ENCODE measurements at places on chromosomes 11 and 22.

GRCh38 chr11:126477535-126478305 lies 122.2 kb downstream of the ST3GAL4 start:
- no peak for DNase-seq

DNA sequence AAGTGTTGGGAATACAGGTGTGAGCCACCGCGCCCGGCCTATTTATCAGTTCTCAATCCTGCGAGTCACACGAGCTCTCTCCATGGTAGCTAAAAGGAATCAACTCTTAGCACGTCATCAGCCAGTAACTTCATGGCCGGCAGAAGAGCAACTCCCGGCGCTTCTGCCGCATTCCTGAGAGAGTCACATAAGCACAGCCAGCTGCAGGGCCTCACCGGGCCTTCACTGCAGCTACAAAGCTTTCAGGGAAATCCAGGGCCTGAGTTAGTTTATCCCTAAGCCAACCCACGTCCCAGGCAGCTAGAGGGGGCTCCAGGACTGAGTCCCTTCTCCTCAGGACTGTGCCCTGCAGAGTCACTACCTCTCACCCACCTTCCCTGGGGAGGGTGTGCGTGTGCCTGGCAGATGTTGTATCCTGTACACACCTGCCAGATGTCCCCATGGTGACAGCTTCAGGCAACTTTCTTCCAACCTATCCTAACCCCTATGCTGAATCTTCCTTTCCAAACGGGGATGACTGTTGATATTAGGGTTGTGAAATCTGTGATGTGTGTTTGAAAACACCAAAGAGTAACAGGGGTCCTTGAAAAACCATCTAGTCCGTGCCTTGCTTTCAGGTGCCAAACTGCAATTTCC lies 45.9 kb upstream of the ARFGAP3 start:
- DNase-seq: peak; percentile 53

DNA sequence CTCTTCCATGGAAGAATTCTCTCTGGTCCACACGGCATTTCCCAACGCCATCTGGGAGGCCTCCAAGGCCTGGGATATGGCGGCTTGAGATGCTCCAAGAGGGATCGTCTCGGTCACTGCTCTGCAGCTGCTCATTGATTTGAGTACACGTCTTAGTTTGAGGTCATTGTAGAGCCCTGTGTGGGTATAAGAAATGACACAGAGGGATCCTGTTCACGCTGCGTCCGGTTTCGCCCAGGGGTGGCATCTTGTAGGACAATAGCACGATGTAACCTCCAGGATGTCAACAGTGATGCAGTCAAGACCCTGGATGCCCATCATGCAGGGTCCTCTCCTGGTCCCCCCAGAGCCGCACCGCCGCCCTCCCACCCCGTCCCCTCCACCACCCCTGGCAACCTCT lies 564.6 kb downstream of the BRD1 start:
- DNase-seq: no peak

DNA sequence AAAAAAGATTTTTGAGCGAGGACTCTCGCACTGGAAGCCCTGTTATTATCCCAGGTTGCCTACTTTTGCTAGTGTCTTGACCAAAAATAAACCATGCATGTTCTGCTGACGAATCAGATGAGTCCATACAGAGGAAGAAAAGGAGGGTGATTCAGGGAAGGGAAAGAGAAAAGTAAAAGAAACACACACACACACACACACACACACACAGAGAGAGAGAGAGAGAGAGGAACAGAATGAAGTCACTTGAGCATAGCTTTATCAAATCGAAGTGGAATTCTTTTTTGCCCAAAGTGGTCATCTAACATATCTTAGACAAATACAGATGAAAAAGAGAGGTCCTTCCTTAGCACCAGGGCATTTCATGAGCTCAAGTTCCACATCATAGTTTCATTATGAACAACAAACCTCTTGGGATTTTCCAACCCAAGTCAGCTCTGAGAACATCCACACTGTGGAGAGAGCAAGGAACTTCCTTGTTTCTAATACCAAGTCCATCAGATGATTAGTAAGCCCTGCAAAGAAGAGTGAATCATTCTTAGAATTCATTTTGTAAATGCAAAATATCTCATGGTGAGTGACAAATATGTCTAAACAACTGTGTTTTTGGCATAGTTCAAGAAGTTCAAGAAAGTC lies 7.7 kb upstream of the MMP12 start:
- DNase-seq: peak; percentile 87

DNA sequence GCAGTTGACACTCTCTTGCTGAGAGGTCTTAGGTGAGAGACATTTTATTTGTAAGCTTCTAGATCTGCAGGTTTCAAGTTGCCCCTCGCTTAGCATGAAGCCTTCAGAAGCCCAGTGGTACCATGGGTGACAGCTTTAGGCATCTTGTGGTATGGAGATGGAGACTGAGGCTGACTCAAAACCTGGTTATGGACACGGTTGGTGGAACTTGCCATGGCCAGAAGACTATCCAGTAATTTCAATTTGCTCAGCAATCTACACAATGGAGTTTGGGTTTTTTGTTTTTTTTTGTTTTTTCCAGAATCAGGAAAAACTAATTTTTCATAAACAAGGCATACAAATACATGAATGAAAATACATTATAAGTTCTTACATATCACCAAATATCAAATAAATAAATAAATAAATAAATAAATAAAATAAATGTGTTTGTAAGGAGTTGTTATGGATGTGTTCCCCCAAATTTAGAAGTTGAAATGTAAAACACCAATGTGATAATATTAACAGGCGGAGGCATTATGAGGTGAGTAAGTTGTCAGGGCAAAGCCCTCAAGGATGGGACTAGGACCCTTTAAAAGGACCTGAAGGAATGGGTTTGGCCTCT lies 22.6 kb downstream of the ETS1 start:
- DNase-seq: no peak

GRCh38 chr22:31259798-31260473 lies 32.4 kb downstream of the PIK3IP1 start:
- no peak for DNase-seq

DNA sequence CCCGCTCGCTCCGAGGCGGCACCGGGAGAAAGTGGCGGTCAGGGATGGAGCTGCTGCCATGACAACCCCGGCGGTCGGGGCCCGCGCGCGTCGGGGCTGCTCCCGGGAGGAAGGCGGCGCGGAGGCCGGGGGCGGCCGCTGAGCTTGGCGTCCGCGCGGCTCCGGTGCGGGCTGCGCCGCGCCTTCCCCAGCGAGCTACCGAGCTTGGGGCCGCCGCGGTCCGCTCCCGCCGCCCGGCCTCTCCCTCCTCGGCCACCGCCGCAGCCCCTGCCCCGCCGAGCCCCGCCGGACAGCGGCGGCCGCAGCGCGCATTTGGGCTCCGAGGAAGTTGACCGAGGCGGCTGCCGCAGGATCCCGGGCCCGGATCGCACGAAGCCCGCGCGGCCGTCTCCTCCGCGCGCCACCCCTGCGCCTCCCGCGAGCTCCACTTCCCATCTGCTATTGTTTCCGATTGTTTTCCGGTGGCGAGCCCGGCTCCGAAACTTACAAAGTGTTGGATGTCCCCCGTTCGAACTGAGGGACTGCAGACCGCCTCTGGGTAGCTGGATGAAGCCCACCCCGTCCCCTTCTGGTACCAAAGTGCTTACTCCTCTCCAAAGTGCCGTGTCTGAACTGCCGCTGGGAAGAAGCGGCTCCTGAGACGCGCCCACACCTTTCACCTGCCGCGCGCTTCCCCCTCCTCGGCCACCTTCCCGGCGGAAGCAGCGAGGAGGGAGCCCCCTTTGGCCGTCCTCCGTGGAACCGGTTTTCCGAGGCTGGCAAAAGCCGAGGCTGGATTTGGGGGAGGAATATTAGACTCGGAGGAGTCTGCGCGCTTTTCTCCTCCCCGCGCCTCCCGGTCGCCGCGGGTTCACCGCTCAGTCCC lies 540.3 kb downstream of the NTM start:
- no peak for DNase-seq

DNA sequence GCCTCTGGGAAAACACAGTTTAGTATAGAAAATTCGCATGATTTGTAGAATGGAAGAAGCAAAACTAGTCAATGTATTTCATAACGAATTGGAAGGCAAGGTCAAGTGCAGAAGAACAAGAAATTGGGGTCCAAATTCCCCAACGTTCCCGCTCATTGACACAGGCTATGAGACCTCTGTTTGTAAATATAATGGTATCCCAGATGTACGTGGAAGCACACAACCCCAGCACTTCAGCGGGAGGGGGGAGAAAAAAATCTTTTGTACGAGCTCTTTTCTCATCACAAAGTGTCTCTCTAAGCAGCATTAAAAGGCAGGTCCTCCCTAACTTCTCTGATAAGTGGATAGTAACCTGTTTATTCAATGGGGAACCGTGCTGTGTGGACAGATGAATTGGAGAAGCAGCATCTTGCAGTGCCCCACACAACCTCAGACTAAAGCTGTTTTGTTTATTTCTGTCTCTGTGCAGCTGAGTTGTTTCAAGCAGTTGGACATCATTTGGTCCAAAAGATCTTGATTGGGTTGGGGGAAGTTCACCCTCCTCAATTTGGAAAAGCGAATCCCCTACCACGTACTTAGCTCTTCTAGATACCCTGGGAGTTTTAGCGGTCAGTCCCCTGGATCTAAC lies 1.1 kb upstream of the GAB2 start:
- DNase-seq: no peak

DNA sequence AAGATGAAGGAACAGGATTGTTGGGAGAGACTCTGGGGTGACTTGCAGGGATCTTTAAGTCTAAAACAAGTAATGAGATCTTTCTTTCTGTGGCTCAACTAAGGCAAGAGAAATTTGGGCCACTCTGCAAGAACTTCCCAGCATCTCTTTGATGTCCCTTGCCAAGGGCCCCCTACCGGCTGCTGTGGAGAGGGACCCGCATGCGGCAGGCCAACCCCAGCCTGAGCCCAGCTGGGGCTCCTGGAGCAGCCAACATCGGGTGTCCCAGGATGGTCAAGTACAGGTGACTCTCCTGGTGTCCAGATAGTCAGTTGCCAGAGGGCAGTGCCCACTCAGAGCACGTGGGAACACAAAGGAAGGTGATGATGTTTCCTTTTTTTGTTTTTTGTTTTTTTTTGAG lies 363.2 kb downstream of the TBC1D22A start:
- no peak for DNase-seq

- peak; percentile 44 for DNase-seq
These were observed 23.9 kb downstream of the NEFH start for GRCh38 chr22:29503811-29504372.

- no peak for DNase-seq
These were observed 105.7 kb downstream of the RASSF10 start for GRCh38 chr11:13114566-13115379.

DNA sequence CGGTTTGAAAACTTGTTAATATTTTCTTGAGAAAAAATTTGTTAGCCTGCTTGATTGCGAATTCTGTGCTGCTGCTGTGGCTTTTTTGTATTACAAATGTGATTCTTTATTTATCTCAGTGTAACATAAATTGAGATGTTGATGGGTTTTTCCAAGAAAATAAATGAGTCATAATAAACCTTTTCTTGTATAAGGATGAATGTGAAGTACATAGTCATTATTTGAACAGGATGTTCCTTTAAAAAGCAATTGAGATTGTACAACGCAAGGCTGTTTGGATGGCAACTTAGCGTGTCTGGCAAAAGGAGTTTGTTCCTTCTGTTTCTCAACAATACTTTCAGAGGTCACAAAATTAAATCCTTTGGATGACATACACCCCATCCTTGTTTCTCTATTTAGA lies 24.6 kb upstream of the CARD18 start:
- DNase-seq: no peak

- peak; percentile 76 for DNase-seq
These were observed at the start of gene FOSL1 for GRCh38 chr11:65900125-65900898. Gene FOSL1, minus strand, starts transcription at chr11:65900388. Its CDS starts 49 bp downstream, at chr11:65900339.

GRCh38 chr22:25098445-25099081 lies 101.1 kb upstream of the CRYBB3 start:
- no peak for DNase-seq

GRCh38 chr11:83257761-83258168 lies 28.4 kb downstream of the CCDC90B start:
- DNase-seq: peak; percentile 78

DNA sequence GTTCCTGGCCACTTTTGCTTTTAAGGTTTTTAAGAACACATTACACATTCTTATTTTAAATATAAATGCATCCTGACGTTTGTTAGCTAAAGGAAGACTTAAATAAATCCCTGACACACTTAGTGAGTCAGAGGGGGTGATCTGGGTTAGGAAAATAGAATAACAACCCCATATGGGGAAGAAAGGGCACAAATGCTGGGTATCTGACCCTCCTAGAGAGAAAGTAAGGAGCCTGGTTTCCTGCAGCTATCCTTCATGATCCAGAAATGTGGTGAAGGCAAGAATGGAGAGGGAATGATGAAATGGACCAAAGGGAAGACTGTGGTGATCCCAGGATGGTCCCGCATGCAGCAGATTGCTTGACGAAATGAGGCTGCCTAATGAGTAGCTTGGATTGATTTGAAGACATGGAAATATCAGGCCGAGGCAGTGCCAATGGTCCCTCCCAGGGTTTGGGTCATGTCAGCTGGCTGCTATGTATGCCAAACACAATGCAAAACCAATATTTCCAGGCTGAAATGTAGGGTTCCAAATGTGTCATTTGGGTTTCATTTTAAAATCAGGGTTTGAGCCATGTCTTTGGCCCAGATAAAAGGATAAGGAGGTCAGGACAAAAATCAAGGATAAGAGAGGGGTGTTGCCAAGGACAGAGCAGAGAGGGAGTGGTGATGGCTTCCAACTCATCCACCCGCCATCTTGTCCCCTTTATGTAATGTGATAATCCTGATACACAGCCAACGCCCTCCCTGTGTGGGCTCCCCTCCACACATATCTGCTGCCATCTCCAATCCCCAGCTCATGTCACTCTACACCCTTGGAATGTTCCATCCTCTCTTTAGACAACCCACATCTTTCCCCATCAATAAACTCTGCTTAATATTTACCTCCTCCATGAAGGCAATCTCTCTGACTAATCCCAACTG lies 135.1 kb upstream of the PITPNB start:
- no peak for DNase-seq

DNA sequence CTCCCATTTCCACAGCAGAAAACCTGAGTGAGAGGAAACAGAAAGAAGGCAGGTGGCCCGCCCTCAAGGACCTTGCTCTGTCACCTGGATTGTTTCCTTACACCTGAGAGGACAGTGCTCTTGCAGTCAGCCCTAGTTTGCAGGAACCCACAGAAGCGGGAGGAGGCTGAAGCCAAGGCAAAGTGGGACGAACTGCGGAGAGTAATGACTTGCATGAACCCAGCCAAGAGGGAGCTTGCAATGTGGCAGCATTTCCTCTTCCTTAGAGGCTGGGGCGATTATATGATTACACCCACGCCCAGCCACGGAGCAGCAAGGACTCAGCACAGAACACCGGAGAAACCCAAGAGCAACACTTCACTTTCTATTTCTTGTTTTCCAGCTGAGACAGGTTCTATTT lies 102.6 kb downstream of the SPON1 start:
- no peak for DNase-seq

DNA sequence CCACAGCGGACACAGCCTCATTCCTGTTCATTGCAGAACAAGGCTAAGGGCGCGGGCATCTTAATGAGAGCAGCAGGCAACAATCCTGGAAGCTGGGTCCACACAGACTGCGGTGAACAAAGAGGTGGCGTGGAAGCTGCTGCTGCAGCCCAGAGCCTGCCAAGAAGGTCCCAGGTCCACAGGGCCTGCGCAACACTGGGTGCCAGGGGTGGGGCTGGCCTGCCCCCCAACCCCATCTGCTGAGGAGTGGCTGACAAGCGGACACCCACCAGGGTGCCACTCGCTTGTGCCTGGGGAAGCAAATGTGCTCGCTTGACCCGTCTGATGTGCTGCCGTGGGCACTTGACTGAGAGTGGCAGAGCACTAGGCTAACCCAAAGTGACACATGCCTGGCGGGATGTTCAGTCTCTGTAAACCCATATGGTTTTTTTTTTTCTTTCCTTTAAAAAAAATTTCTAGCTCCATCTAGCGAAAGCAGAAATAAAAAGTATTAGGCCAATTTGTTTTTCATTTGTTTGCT lies 83.2 kb upstream of the PITPNB start:
- DNase-seq: no peak

- DNase-seq: no peak
These were observed 74.3 kb upstream of the LRRC4C start for GRCh38 chr11:41533761-41534160.

All from GM04503 (cell line).